ENCODE measurements at places on chromosomes 3 and 15. TPM values are rescaled to one million over a fixed set of nuclear protein-coding genes. Genes with fewer than 3 reads are reported as not detected.

Gene IRAK2
- total RNA-seq = 1.8 TPM

Gene CKMT1B
- not detected for total RNA-seq

Gene NPAP1
- 0.45 TPM for total RNA-seq

Gene GOLGA8T
- not detected for total RNA-seq

Gene ARGFX
- not detected for total RNA-seq

Gene CELSR3
- 0.63 TPM for total RNA-seq

Gene BCL2A1
- total RNA-seq = 4.0 TPM

Gene TGM4
- total RNA-seq = not detected

Gene SLC15A2
- 1.5 TPM for total RNA-seq

Gene MME
- total RNA-seq = 1.4 TPM

Gene GLDN
- 0.36 TPM for total RNA-seq

Gene PLA1A
- 1.2 TPM for total RNA-seq

Gene EXD1
- total RNA-seq = not detected

Gene LRRC49
- 13.0 TPM for total RNA-seq

Gene SKOR1
- total RNA-seq = 0.96 TPM

Gene IL17RC
- total RNA-seq = 35.8 TPM

Gene ZNF619
- total RNA-seq = 4.5 TPM

Gene GOLGA6L22
- total RNA-seq = not detected

Gene GOLGA8Q
- 0.34 TPM for total RNA-seq

Gene GMNC
- 2.9 TPM for total RNA-seq

Gene HRG
- total RNA-seq = not detected

Gene PCOLCE2
- total RNA-seq = 4.9 TPM

Gene MRPL47
- 21.6 TPM for total RNA-seq

Gene CRABP1
- total RNA-seq = not detected

Gene DENND6A
- 44.4 TPM for total RNA-seq

Gene TMEM44
- 6.5 TPM for total RNA-seq

Gene TOMM70
- 37.3 TPM for total RNA-seq

Gene ABCF3
- 61.7 TPM for total RNA-seq

Gene CCNDBP1
- 28.3 TPM for total RNA-seq

Gene GPR149
- total RNA-seq = not detected

Gene CPN2
- total RNA-seq = not detected

Gene MLF1
- 8.5 TPM for total RNA-seq

Gene OSBPL10
- total RNA-seq = 9.3 TPM

Gene SAXO2
- 4.2 TPM for total RNA-seq

Gene SLC2A2
- not detected for total RNA-seq

Gene SPATA12
- total RNA-seq = not detected

Gene ZNF385D
- 4.4 TPM for total RNA-seq

Gene GP9
- total RNA-seq = not detected

Gene ZNF860
- 1.5 TPM for total RNA-seq

Gene GPR176
- total RNA-seq = 1.9 TPM

Gene YEATS2
- 35.5 TPM for total RNA-seq

Gene DAPK2
- total RNA-seq = 1.3 TPM

Gene TMEM45A
- total RNA-seq = 21.5 TPM

Gene SLC24A5
- not detected for total RNA-seq

Gene RHCG
- total RNA-seq = not detected

Gene VPS33B
- total RNA-seq = 10.6 TPM

Gene SERINC4
- total RNA-seq = 0.18 TPM

Gene TAGLN3
- total RNA-seq = not detected

Gene ZBED2
- not detected for total RNA-seq

Gene RMDN3
- 25.4 TPM for total RNA-seq

Gene TLNRD1
- total RNA-seq = 15.2 TPM

Gene AMOTL2
- 44.8 TPM for total RNA-seq

Gene TARS3
- total RNA-seq = 23.2 TPM

All from ovary (tissue), 10 donors.